Adipocyte (in vitro differentiated cells): ENCODE measurements at places on chromosomes 12 and 14.

DNA sequence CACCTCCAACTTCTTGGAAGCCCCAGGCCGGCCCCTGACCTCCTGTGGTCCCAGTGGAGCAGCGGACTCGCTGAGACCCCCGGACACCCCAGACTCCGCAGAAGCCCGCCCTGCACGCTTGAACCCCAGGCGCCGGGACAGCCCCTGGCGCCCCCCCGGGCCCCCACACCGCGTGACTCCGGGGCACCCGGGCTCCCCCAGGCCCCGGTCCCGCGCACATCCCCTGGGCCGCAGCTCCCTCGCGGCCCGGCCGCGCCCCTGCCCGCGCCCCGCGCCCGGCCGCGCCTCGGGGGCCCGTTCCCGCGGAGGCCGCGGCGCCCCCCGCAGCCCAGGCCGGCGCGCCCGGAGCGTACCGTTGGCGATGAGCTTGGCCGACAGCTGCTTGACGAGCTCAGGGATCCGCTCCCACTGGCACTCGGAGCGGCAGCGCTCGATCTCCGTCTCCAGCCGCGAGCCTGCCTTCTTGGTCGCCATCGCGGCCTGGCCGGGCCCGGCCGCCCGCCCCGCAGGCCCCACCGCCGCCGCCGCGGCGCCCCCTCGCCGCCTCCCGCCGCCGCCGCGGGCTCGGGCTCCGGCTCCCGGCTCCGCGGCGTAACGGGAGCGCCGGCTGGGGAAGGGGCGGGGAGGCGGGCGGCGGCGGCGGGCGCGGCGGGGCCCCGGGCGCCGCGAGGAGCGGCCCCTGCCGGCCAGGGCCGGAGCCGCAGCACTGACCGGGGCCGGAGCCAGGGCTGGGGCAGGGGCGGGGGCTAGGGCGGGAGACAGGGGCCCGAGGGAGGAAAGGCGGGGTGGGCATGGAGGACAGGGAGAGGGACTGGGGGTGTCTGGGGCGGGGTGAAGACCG, at the start of gene TTC7B:
Gene TTC7B (minus strand): TSS at position 609 of the 841 bp plus-strand sequence. CDS start 135 bp downstream, at position 474.
- DNase-seq: peak; percentile 84

DNA sequence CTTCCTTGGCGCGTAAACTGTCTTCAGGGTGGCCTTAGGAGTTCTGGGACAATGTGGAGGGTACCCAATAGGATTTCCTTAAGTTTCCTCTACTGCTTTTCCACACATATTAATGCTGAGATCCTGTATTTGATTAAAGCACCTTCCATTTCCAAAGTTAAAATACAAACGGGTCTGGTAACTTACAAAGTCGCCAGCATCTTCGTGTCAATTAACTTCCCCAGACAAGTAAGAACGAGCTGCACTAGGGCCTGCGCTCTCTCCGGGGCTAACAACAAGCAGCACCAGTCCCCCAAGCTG, 130.9 kb downstream of the NDUFA12 start:
- DNase-seq: no peak

GRCh38 chr12:6352193-6353173, 10.6 kb upstream of the TNFRSF1A start:
- peak; percentile 44 for DNase-seq

DNA sequence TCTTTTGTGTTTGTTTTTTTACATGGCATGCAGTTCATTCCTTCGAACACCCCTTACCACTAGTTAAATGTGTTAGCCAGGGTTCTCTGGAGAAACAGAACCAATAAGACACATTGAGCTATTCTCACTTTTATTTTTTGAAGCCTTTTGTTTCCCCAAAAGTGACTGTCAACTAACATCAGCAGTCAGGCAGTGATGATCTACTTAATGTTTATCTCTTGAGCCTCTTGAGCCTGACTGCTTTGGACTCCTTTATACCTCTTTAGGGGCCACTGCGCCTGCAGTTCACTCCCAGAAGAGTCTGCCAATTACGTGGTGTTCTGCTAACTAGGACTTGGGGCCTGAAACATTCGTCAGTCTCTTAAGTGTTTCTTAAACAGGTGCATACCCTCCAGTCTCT, 163.7 kb upstream of the FLRT2 start:
- DNase-seq: no peak

DNA sequence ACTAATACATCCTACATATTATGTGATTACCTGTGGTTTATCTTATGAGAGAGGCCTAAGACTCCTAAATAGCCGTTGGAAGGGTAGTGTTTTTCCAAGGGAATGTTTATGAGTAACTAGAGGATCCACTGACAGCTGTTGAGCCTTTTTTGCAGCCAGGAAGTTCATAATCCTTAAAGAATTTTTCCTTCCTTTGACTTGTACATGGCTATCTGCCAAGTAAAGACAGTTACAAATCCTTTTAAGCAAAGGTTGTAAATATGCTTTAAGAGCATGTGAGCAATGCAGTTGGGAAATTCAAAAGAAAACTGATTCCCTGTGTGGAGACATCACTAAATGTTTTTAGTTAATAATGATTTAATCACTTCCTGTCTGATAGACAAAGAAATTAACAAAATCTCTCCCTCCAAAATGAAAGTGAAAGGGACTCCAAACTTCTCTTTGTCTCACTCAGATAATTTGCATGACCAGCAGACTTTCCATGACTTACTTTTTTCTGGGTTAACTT, 333.8 kb downstream of the PDZRN4 start:
- DNase-seq: peak; percentile 34

DNA sequence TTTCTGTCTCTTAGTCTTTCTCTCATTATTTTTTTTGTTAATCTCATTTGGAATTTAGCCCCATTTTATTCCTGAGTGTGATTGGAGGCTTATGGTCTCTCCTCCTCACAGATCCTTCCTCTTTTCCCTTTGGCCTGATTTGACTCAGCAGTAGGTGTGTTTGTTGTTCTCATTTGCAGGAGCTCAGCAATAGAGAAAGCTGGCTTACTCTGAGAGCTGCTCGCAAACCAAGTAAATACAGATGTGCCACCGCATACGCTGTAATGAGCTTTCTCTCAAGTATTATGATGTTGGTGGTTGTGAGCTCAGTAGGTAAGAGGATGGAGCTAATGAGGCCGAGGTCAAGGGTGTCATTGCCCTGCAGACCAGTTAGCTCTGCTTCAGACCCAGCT, 206.5 kb downstream of the ETV6 start:
- no peak for DNase-seq

GRCh38 chr14:63543826-63544406, 739 bp upstream of the PPP2R5E start:
- DNase-seq: peak; percentile 31

GRCh38 chr12:30357766-30358490, 337.7 kb downstream of the IPO8 start:
- DNase-seq: no peak

DNA sequence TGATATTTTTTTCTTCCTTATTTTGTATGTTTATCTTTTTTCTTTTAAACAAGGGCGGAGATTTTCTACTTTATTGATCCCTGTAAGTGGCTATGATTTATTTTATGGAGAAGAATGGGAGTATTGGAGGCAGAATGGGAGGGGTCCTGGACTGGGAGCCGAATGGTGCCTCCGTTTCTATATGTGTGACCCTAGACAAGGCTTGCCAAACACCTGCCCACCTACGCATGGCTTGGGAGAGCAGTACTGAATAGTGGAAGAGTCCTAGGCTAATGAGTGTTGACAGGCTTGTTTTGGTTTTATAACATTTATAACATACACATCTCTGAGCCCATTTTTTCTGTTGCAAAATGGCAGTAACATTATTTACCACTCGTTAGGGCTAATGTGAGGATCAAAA, 29.0 kb downstream of the STK38L start:
- DNase-seq: no peak

DNA sequence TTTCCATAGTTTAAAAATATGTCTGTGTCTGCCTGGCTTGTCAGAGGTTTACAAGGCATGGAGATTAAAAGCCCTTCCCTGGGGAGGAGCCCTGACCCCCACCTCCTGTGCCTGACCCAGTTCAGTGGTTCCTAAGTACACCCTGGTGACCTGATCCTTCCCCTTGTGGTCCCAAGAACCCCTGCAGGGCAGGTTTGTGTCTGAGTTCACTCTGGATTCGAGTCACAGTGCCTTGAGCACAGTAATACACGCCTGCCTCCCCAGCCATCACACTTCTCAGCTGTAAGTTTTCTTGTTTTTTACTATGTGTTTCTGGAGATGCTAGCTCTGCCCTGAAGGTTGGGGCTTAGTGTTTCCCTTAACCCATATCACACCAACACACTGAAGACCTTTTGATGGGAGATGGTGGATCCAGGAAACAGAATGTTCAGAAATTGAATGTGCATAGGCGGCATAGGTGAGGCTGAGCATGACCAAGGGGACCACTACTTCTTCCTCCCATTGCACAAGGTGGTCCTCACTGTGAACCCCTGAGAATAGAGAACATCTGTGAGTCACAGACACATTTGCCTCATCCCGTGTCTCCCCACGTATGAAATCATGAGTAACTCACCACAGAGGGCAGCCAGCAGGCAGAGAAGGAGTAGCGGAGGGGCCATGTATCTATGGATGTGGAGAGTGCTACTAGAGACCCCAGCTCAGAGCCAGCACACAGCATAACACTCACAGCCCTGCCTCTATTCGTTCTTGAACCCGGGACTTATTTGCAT, 962.9 kb downstream of the TMEM121 start:
- DNase-seq: no peak

- DNase-seq: peak; percentile 88
Measured at GRCh38 chr14:61218767-61219166, 62.4 kb downstream of the TMEM30B start.

DNA sequence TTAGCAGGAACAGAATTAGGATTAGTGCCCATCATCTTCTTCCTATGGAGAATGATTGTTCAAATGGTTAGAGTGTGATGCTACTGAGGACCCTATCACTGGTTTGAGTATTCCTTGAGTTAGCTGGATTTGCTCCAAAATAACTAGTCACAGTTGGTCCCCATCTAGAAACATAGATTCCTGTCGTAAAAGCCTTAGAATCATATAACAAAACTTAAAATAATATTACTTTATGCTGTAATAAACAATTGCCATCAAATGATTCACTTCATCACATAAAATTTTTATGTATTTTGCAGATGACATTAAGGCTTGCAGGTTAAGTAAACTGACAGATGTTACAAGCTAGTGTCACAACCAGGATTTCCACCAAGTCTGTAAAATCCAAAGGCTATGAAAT, 209.8 kb downstream of the CCER1 start:
- DNase-seq: no peak

GRCh38 chr14:34363733-34364134, 98.3 kb downstream of the SPTSSA start:
- DNase-seq: no peak

- no peak for DNase-seq
Measured at GRCh38 chr12:119665164-119665929, 2.6 kb upstream of the PRKAB1 start.

- no peak for DNase-seq
Measured at GRCh38 chr14:58732387-58732786, 94.6 kb downstream of the DACT1 start.

GRCh38 chr12:131829356-131829747, 1.2 kb downstream of the MMP17 start:
- DNase-seq: peak; percentile 45

GRCh38 chr14:94689218-94689984, 77.2 kb downstream of the SERPINA3 start:
- DNase-seq: peak; percentile 86

DNA sequence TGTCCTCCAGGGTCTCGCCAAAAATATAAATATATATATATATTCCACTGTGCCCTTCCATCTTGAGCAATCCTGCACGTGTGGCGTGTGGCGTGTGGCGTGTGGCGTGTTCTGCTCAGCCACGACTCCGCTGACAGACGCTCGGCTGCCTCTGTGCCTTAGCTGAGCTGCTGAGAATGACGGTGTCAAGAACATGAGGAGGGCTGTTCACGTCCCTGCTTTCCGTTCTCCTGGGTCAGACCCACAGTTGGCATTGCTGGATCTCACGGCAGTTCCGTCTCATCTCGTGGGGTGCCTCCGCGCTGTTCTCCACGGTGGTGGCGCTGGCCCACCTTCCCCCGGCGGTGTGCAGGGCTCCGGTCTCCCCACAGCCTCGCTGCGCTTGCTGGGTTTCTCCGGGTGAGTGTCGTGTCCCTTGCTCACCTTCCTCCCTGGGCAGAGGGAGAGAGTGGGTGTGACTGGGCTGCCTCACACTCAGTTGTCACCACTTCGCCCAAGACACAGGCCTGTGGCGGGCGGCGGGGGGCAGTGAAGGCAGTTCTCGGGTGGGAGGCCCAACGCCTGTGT, 9.4 kb downstream of the GPR132 start:
- no peak for DNase-seq

DNA sequence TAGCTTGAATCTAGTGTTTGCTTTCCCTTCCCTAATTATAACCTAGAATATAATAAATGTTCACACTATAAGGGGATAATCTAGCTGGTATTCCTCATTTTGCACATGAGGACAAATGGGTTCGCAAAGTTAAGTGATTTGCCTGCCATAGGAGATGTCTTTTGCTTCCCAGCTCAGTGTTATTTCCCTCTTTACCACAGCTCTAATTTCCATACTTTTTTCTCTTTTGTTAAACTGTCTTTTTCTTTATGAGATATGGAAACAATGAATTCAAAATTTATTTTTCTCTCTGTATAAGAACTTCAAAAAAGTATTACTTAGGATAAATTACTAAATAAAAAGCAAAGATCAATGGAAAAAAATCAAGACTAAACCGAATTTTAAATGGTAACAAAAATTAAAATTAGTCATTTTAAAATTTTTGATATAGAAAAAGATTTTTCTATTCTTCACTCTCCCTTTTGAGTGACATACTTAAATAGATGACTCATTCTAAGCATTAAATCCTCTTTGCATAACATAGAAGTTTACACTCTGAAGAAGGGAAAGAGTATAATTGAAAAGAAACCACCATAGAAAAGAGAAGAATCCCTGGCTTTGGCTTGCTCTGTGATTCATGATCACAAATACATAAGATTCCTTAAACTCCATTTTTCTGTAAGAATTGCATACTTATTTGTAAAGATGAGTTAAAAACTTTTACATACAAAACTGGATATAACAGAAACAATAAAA, 97.3 kb downstream of the INSM2 start:
- peak; percentile 38 for DNase-seq

DNA sequence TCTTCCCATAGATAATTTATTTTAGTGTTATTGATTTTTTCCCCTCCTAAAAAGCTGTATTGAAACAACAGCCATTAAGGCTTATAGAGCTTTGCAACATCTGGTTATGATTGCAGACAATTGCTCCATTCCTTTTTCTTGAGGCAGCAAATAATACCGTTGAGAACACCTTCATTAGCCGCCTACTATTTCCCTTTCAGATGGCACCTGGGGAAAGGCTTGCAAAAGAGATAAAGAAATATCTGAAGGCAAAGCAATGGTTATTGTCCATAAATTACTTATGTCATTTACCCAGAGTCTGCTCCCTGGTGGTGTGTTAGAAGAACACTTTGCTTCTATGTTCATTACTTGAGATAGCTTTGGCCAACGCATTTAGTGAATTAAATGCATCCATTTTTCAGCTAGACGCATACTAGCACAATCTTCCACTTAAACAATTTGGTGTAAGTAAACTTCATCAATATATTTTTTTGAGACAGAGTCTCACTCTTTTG, 377.8 kb downstream of the KCNH5 start:
- peak; percentile 13 for DNase-seq

DNA sequence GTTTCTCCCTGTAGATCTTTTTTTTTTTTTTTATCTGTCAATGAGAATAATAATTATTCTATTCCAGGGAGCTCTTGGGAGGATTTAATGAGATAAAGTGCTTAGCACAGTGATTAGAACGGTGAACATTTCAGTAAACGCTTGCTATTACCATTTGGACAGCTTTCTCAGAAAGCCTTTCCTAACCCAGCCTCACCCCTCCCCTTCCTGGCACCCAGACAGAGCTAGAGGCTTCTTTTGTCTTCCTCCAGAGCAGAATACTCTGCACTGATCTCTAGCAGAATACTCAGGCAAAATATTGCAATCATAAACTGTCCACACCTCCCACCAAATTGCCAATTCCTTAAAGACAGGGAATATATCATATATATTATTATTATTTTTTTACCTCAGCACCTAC, 66.6 kb downstream of the ERGIC2 start:
- no peak for DNase-seq

GRCh38 chr12:81440001-81440400, 319.1 kb downstream of the PPFIA2 start:
- no peak for DNase-seq
